ENCODE measurements at places on chromosomes 16 and 17.

DNA sequence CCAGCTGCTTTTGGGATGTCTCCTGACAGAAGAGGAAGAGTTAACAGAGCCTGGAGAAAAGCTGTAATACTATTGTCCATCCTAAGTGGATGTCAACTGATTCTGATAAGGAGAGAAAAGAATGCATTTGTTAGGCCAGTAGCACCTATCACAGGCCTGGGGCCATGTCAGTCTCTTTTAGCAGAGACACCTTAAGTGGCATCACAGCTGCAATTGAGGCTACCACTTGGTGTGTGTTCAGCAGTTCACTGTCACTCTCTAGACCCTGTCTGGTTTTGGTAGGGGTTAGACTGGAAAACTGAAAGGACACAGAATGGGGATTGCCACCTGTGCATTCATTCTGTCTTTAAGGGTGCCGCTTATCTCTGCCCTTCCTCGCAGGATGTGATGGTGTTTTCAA, 42.0 kb downstream of the PSMD12 start:
- no peak for DNase-seq

DNA sequence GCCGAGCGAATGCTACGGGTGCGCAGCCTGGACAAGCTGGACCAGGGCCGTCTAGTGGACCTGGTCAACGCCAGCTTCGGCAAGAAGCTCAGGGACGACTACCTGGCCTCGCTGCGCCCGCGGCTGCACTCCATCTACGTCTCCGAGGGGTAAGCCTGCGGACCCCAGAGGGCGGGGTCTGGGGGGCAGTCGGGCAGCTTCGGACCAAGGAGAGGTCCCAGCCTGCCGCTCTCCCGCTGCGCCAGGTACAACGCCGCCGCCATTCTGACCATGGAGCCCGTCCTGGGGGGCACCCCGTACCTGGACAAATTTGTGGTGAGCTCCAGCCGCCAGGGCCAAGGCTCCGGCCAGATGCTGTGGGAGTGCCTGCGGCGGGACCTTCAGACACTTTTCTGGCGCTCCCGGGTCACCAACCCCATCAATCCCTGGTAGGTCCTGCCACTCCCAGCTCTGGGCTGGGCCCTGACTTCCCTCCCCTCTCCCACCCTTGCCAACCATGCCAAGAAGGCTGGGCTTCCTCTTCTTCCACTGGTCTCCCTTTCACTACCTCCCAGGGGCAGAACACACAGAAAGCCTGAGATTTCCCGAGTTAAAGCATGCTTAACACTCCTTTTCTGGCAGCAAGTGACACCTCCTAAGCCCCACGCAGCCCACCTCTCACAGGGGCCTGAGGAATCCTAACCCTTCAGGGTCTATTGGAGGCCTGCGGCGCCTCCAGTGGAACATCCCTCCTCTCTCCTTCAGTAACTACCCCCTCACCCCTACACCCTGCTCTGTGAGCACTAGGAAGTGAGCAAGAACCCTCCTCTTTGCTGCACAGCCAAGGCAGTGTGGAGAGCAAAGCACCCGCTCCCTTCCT, 3.2 kb downstream of the NAGS start:
- no peak for DNase-seq

DNA sequence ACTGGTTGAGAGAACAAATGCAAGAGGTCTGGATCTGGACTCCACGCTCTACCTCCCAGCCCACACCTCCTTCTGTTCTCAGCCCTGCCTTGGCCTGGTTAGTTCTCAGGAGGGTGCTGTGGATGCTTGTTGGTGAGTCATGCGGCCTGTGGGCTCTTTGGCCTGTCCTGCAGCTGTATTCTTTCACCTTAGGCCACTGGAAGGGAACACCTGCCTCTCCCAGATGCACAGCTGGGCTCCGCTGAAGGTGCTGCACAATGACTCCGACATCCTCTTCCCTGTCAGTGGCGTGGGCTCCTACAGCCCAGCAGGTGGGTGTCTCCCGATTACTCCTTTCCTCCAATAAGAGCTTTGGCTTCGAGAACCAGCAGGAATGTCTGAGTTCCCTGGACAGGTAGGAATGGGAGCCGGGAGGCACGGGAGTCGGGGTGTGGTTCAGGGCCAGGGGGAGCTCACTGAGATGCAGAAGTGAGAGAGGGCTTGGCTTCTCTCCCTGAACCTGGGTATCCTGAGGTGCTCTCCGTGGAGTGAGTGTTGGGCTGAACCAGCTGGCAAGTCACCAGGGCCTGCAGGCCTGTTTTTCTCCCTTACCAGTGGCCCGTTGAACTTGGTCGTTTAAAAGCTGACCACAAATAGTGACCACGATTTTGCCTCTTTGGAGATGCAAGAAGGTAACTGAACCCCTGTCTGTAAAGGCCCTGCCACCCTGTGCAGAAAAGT, 85.0 kb downstream of the SNX29 start:
- DNase-seq: no peak

- no peak for DNase-seq
These were observed 4.3 kb downstream of the YBX2 start for GRCh38 chr17:7290166-7290565.

Measured in heart left ventricle (tissue), 16 donors.